ENCODE measurements at places on chromosomes 2 and 18. TPM values are rescaled to one million over a fixed set of nuclear protein-coding genes. Genes with fewer than 3 reads are reported as not detected.

The MAL gene
- total RNA-seq: 0.97 TPM

DNA sequence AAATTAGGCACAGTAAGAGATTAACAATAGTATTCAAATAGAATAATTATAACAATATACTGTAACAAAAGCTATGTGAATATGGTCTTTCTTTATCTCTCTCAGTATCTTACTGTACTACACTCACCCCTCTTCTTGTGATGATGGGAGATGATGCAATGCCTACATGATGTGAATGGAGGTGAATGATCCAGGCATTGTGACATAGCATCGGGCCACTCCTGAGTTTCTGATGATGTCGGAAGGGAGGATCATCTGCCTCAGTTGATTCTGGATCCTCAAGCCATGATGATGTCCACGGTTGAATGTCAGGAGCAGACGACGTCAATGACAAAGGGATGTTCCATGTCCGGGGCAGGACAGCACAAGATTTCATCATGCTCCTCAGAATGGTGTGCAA, 268.3 kb upstream of the MGAT5 start:
- H3K36me3 ChIP-seq: no peaks in the 10 kb centered on the region
- H3K4me3 ChIP-seq: no peak overlapping the region
- no peaks in the 10 kb centered on the region for H3K27me3 ChIP-seq
- no peak for DNase-seq
- no peak overlapping the region for H3K27ac ChIP-seq

GRCh38 chr2:211564441-211564840, 974.2 kb downstream of the ERBB4 start:
- no peaks in the 10 kb centered on the region for H3K36me3 ChIP-seq
- H3K4me1 ChIP-seq: no peaks in the 10 kb centered on the region
- DNase-seq: no peak
- H3K27me3 ChIP-seq: no peaks in the 10 kb centered on the region
- H3K4me3 ChIP-seq: no peak overlapping the region

DNA sequence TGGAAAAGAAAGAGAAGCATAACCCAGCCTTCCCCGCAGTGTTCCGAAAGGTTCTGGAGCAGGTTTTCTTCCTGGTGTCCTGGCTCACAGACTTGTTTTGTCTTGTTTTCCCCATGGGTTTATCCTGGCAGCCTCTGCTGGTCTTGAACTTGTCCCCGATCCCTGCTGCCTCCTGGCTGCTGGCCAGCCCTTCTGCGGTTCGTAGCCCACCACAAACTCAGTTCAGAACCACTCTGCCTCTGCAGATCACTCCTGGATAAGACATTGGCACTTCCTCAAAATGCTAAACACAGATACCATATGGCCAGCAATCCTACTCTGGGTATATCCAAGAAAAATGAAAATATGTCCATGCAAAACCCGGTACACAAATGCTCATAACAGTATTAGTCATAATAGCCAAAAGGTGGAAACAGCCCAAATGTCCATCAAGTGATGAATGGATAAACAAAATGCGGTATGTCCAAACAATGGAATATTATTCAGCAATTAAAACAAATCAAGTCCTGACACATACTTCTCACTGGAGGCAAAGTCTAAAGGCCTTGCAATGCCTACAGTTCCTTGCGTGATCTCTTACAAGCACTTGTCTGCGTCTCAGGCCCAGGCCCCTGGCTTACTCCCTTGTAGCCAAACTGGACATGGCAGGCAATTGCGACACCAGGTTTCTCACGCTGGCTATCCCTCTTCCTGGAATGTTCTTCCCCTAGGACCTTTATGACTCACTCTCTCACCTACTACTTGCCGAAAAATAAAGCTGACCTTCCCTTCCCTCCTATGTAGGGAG, 28.0 kb upstream of the ARHGEF4 start:
- no peak overlapping the region for H3K27ac ChIP-seq
- H3K36me3 ChIP-seq: no peaks in the 10 kb centered on the region
- H3K4me3 ChIP-seq: no peak overlapping the region
- no peaks in the 10 kb centered on the region for H3K4me1 ChIP-seq
- H3K27me3 ChIP-seq: no peaks in the 10 kb centered on the region

DNA sequence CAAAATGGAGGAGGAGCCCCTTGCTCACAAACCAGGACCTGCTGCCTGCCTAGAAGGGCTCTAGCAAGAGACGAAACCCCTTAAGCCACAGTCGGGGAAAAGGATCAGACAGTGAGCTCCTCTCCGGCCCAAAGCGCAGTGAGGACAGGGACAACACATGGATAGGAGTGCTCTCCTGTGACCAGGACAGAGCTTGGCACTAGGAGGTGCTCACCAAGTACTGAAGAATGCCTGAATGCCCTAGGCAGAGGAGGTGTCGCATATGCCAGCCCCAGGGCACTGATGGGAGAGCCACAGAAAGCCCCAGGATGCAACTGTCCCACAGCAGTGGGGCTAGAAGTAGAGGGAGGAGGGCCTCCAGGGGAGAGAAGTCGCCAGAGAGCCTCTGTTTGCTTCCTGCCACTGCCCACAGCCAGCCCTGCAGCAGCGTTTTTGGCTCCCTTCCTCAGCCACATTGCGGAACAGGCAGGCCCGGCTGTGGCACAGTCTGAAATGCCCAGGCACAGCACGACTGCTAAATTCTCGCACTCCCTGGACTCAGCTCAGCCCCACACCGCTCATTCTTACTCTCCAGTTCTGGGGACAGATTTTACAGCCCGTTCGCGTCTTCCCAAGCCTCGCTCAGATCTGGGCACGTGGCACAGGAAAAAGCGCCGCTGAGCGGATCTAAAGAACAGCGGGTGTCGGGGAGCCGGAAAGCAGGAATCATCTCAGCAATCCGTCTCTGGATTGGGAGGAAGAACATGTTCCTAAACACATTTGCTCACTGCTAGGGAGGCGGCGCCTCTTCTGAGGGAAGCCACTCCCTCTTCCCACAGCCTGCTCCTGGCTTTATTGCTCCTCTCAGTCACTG, 98.7 kb upstream of the POU3F3 start:
- no peak overlapping the region for H3K4me3 ChIP-seq
- DNase-seq: peak; percentile 40
- no peak overlapping the region for H3K27ac ChIP-seq

DNA sequence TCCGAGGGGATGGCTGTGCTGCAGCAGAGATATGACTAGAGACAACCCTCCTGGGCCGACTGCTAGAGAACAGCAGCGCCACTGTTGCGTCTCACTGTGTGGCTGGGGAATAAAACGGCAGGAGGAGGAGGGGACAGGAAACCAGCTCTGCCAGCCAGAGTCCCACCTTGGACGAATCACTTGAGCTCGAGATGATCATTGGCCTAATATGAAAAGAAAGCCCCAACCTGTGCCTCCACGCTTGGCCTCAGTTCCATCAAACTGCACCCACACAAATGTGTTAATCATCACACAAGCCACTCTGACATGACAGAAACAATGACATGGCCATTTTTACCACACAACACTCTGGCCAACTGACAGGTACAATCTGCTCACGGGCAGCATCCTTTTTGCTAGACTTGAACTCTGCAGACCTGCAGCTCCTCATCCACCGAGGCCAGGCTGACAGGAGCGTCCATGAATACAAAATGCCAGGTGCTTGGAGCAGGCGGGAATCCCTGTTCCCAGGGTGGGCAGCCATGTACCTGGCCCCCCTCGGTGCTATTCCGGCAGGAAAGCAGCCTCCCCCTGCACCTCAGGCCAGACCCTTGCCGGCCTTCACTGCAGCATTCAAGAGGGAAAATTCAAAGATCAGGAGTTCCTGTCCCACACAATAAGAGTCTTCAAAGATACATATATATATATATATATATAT, 52.3 kb downstream of the PARD6G start:
- no peak overlapping the region for H3K27ac ChIP-seq
- DNase-seq: no peak
- no peaks in the 10 kb centered on the region for H3K36me3 ChIP-seq
- H3K4me1 ChIP-seq: peaks cover 9% of the 10 kb centered on the region
- H3K27me3 ChIP-seq: no peaks in the 10 kb centered on the region
